ENCODE measurements at places on chromosomes 6 and 20. TPM values are rescaled to one million over a fixed set of nuclear protein-coding genes. Genes with fewer than 3 reads are reported as not detected.

The TRIM31 gene
- total RNA-seq: not detected

The KLC4 gene
- total RNA-seq: 15.1 TPM

The CFAP61 gene
- total RNA-seq: not detected

The CALHM4 gene
- total RNA-seq: not detected

The HLA-DRA gene
- total RNA-seq: 101 TPM

The RNF39 gene
- total RNA-seq: not detected

The DSP gene
- 3.4 TPM for total RNA-seq

The PTK6 gene
- 0.60 TPM for total RNA-seq

GRCh38 chr20:21575981-21576740 lies 62.3 kb upstream of the NKX2-2 start:
- DNase-seq: no peak

DNA sequence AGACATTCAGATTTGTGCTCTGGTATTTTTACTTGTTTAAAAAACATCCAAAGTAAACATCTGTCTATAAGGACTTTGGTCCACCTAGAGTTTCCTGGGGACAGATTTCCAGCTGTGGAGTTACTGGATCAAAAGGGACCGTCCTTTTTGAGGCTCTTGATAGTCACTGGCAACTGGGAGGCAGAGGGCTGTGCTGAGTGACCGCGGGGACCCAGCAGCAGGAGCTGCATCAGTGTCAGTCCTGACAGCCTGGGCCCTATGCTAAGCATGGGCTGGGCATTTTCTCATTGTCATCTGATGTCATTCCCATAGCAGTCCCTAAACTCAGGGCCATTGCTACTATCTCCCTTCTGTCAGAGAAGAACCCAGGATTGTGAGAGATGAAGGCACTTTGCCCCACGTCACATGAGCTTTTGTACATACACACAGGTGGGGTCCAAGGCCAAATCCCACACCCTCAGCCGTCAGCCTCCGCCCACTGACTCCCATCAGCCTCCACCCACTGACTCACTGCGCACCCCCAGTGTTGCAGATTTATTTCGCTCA lies 293.8 kb downstream of the TAF4 start:
- peak; percentile 26 for DNase-seq

GRCh38 chr20:6812530-6812929 lies 45.0 kb downstream of the BMP2 start:
- no peak for DNase-seq

DNA sequence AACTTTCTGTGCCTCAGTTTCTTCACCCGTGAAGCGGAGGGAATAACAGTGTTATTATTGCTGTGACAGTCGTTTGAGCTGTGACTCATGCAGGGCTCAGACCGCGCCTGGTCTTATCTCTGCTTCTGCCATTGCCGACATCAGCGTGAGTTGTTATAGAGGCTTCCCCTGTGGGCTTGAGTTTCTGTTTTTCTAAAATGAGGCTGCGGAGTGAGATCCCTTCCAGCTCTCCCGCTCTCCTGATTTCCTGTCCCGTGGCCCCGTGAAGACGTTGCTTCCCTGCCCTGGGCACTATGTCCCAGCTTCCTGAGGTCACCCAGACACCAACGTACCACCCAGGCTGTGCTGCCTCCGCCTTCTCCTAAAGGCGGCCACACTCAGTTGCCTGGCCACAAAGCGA lies 278.5 kb downstream of the BMP7 start:
- no peak for DNase-seq

DNA sequence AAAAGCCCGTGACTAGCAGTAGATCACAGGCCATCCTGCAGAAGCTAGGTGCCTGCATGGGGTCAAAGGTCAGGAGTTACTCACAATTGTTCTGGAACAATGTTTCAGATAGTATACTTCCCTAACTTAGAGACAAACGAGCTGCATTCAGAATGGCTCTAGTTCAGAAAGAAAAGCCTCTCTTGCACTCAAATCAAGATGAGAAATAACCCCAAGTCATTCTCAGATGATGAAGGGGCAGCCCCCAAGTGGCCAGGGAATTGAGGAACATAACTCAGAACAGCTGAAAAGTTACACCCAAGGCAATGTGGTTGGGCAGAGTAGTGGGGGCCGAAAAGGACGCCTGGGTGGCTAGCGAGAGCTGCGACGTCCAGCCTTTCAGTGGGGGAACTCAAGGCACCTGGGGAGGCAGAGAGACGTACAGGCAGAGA lies 27.8 kb downstream of the FYN start:
- DNase-seq: no peak

DNA sequence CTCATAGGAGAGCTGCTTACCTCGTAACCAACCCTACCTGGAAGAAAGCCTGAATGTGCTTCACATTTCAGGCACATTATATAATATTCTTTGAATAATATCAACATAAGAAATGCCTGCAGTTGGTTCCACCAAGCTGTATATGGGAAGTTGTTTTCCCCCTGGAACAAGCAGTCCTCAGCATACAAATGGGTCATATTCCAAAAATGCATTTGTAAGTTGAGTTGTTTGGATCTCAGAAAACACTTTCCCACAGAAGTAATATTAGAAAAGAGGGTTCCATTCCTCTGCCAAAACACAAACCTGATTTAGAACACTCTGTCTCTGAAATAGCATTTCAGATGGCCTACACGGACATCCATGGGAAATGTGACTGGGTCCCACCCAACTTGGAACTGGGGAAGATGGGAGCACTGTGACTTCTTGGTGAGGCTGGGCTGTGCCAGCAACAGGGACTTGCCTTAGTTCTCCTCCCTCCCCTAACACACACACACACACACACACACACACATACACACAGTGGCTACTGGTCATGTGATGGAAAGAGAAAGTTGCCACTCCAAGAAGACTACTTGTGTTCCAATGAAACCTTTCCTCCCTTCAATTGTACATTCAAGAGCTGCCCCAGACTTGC lies 11.4 kb upstream of the RCAN2 start:
- DNase-seq: no peak

GRCh38 chr20:4600308-4601014 lies 121.2 kb upstream of the PRND start:
- no peak for DNase-seq

DNA sequence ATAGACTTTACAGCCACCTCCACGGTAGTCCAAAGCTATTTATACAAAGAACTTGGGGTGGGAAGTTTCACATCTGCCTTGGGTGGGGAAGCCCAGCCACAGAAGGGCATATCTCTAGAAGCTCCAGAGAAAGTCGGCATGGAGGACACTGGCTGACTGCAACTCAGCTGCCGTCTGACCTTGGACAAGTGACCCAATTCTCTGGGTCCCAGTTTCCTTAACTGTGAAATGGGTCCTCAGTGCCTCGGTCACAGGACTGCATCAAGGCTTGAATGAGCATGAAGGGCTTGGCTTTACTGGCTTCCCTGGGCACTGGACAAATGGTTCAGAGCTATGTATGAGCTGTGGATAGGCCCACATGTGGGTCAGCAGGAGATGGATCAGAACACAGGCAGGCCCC lies 58.6 kb downstream of the NOL4L start:
- no peak for DNase-seq

DNA sequence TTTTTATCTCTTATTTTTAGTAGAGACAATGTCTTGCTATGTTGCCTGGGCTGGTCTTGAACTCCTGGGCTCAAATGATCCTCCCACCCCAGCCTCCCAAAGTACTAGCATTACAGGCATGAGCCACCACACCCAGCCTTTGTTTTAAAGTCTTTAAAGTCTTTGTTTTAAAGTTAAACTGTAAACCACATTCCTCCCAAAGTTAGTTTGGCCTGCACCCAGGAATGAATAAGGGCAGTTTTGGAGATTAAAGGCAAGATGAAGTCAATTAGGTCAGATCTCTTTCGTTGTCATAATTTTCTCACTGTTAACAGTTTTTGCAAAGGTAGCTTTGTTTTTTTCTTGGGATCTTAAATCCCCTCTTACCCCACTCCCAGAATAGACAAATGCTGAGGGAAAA lies 63.8 kb downstream of the UBR2 start:
- DNase-seq: no peak

DNA sequence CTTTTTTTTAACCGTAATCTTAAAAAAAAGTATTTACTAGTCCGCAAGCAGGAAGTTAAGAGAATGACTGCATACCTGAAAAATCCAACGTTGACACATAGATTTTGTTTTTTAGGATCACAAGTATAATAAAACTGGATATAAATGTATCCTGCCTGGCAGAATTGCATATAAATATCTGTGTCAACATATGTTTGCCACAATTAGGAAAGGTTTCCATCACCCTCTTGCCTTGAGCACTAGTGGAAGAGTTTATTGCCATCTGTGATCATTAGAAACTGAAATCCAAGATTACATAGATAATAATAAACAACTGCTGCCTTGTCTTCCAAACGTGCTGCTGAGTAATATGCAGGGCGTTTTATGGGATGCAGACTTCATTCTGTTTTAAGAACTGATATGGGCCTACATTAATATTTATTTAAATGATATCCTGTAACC lies 27.9 kb downstream of the PLEKHG1 start:
- no peak for DNase-seq

- no peak for DNase-seq
Observed at GRCh38 chr6:45808917-45809316, 206.7 kb downstream of the CLIC5 start.
